ENCODE measurements at places on chromosomes 3 and 15. TPM values are rescaled to one million over a fixed set of nuclear protein-coding genes. Genes with fewer than 3 reads are reported as not detected.

GRCh38 chr15:44035781-44036699 lies 159.0 kb downstream of the FRMD5 start:
- no peak for DNase-seq

- no peak for DNase-seq
These were observed 32.3 kb upstream of the CYP11A1 start for GRCh38 chr15:74399511-74400312.

- DNase-seq = no peak
These were observed 247.4 kb downstream of the XXYLT1 start for GRCh38 chr3:195023576-195023975.

- no peak for DNase-seq
These were observed 65.5 kb downstream of the MEF2A start for GRCh38 chr15:99631255-99631654.

The FBXL22 gene
- not detected for total RNA-seq

The MGLL gene
- total RNA-seq = 0.83 TPM

The PRRT3 gene
- 6.9 TPM for total RNA-seq

The HCLS1 gene
- total RNA-seq = 0.66 TPM

All from GM23338 (cell line).